ENCODE measurements at places on chromosomes 3 and 15.

- DNase-seq, result no peak
- no peaks in the 10 kb centered on the region for H3K36me3 ChIP-seq
- H3K4me1 ChIP-seq, result no peaks in the 10 kb centered on the region
- no peak overlapping the region for H3K27ac ChIP-seq
These were observed 366.9 kb downstream of the MFSD1 start for GRCh38 chr3:159168788-159169187.

- DNase-seq, result no peak
- no peak overlapping the region for H3K27ac ChIP-seq
- peaks cover 10% of the 10 kb centered on the region for H3K4me1 ChIP-seq
- H3K4me3 ChIP-seq, result no peak overlapping the region
These were observed 96.5 kb downstream of the FSIP1 start for GRCh38 chr15:39685999-39686613.

DNA sequence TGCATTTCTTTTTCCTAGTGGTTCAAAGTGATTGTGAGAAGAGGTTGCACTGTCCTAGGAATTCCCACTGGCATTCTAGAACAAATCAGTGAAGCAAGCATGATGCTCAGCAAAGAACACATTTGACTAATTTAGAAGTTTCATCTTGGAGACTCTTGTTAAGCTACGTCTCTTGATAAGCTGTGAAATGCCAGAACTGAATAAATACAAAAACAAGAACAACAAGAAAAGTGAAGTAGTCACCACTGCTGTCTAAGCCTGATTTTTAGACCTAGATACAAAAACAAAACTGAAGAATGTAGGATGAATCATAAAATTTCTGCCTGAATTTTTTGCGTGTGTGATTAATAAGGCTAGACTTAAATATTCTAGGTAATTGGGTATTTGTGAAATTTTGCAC is 1162.4 kb downstream of the TUSC7 start:
- no peak for DNase-seq
- no peaks in the 10 kb centered on the region for H3K36me3 ChIP-seq
- no peak overlapping the region for H3K27ac ChIP-seq
- no peak overlapping the region for H3K4me3 ChIP-seq
- no peaks in the 10 kb centered on the region for H3K4me1 ChIP-seq

DNA sequence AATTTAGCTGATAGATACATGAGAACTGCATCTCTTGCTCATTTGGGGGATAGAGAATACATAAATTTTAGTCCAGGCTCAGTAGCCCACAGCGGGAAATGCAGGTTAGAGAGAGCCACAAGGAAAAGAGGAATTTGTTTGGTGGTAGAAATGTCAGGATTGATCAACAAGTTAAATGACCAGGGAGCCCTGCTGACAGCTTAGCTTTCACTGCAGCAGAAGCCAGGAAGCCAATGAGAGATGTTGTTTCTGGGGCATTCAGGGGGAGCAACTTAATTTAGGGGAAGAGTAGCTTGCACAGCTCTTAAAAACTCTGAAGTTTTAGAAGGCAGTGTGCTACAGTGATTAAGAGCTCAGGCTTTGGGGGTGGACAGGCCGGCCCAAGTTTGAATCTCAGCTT is 22.7 kb downstream of the ARHGEF26 start:
- H3K4me3 ChIP-seq, result no peak overlapping the region
- DNase-seq, result no peak
- no peaks in the 10 kb centered on the region for H3K27me3 ChIP-seq
- H3K36me3 ChIP-seq, result no peaks in the 10 kb centered on the region
